K562 (cell line): ENCODE measurements at places on chromosomes 6 and 20.

DNA sequence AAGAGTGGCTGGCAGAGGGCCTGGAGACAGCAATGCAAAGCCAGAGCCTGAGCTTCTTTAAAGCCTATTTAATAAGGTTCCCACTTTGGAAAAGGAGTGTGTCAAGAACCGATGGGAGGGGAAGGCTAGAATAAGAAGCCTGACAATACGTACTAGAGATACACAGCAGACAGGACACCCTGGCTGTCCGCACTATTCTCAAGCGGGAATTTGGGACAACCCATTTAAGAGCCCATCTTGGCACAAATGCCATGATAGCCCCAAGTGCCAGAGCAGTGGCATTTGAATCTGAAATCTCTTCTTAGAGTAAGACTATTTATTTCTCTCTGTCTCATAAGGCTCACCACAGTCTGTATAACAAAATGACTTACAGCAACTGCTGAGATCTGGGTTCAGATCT lies 3.1 kb downstream of the GMDS start:
- no peak for DNase-seq

- no peak for DNase-seq
Observed at GRCh38 chr6:156727715-156728385, 49.3 kb upstream of the ARID1B start.

GRCh38 chr6:100464903-100465700 lies at the start of gene SIM1:
Gene SIM1 (minus strand): TSS chr6:100464921. CDS start chr6:100463468, 1,453 bp downstream.
- no peak for DNase-seq

- no peak for DNase-seq
Observed at GRCh38 chr20:38164069-38164468, 1.0 kb downstream of the TGM2 start.

- no peak for DNase-seq
Observed at GRCh38 chr20:63337786-63338420, 23.2 kb downstream of the CHRNA4 start.

DNA sequence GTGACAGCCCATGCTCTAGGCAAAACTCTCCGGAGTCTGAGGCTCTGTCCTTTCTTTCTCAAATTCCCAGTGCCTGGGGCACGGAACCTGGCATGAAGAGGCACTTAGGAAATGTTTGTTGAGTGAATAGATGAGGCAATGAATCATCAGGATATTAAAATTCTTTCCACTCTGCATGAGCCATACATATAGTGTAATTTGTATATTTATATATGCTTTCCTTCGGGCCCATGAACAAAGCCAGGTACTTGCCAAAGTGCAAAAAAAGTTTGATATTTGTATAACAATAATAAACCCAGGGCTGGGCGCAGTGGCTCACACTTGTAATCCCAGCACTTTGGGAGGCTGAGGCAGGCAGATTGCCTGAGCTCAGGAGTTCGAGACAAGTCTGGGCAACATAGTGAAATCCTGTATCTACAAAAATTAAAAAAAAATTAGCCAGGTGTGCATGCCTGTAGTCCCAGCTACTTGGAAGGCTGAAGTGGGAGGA lies 212.3 kb upstream of the ZNF217 start:
- no peak for DNase-seq

DNA sequence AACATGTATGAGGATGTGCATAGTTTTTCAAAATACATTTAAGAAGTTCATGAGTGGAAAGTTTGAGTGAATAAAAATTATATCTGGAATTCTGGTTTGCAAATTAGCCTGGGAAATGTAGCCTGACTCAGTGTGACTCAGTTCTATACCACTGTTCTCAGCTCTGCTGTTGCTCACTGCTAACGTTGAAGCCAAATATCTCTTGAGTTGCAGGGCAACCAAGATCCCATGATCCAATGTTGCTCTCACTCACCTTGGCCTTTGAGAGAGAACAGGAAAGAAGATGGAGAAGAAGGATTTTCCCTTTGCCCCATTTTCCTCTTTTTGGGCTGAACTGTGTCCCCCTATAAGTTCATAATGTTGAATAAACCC lies 28.9 kb downstream of the PSMB9 start:
- no peak for DNase-seq

GRCh38 chr6:36698196-36698595 lies 570 bp downstream of the RAB44 start:
- DNase-seq, result no peak

DNA sequence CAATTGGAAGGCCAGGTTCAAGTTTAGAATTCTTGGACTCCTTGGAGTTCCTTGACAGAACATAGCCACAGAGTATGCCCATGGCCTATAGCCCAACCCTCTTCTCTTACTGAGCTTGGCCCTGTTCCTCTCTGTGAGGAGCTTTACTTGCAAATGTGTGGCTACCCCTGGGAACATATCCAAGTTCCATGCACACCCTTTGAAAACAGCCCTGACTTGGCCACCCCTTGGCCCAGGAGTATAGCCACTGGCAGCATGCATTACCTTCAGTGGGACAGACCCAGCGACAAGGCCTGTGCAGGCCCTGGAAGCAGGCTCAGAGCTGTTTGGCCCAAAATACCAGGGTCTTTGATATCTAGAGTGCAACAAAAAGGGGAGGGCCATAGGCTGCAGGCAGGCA lies 19.5 kb upstream of the MAS1 start:
- DNase-seq, result no peak

GRCh38 chr6:136031982-136032381 lies 180.5 kb downstream of the PDE7B start:
- peak; percentile 30 for DNase-seq

- no peak for DNase-seq
Observed at GRCh38 chr6:154842833-154843232, 109.6 kb downstream of the SCAF8 start.

GRCh38 chr20:11459090-11459890 lies 458.4 kb upstream of the BTBD3 start:
- no peak for DNase-seq

DNA sequence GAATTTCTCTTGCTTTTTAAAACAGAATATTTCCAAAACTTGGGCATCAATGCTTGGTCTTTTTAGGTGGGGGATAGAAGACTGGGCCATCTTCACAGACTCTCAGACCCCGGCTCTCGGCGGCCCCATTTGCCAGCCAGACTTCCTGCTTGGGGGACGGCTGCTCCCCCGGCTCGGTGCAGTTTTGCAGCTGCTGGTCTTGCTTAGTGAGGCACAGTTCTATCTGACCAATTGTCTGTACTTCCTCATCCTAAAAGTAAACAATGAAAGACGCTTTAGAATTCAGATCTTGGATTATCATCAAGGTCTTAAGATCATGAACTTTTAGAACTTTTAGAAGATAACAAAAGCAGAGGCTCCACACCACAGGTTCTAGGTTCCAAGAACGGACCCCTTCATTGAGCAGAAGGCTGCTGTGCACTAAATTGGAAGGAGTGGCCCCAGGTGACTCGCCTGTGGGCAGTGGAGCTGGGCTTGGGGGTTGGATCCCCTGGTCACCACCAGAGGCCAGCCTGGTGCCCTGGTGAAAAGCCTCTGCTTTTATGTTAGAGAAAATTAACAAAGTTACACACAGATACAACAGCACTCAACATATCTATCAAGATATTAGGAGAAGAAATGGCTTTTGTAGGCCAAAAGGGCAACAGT lies 26.7 kb downstream of the RNASET2 start:
- no peak for DNase-seq

DNA sequence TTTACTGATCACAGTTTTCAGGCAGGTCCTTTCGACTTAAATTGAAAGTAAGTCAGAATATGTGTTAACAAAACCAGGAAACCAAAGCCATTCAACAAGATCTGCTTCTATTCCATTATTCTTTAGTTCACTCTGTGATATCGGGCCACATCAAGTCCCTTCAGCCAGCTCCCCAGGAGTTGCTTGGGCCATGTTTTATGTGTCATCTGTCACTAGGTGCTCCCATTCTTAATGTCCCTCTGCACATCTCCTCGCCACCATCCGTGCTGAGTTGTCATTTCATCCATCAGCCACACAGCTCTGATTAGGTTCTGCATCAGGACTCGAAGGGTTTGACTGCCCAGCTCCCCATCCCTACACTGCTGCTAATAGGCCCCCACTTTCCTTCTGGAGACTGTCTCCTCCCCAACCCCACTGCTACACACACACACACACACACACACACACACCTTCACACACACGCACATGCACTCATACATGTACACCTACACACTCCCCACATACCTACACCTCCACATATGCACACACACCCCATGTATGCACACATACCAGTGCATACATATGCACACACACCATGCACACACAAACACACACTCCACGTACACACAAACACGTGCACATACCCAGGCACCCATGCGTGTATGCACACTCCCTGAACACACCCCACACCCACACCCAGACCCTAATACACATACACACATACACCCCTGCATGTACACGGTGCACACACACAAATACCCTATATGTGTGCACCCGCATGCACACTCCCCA lies 143.3 kb upstream of the GMDS start:
- DNase-seq, result no peak

DNA sequence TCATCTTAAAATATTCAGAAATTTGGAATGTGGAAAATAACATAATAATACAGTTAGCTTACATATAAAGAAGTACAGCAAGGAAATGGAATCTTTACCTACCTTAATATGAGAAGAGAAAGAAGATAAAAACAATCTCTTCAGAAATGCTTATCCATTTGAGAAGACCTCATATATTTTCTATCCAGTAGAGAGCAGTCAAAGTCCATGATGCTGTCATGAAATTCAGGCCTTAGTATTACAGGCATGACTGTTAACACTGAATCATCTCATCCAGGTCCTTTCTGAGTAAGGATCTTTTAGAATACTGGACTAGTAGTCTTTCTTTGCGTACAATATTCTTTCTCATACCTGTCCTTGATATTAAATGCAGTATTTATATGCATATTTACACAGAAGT lies 713.4 kb downstream of the CD109 start:
- no peak for DNase-seq

DNA sequence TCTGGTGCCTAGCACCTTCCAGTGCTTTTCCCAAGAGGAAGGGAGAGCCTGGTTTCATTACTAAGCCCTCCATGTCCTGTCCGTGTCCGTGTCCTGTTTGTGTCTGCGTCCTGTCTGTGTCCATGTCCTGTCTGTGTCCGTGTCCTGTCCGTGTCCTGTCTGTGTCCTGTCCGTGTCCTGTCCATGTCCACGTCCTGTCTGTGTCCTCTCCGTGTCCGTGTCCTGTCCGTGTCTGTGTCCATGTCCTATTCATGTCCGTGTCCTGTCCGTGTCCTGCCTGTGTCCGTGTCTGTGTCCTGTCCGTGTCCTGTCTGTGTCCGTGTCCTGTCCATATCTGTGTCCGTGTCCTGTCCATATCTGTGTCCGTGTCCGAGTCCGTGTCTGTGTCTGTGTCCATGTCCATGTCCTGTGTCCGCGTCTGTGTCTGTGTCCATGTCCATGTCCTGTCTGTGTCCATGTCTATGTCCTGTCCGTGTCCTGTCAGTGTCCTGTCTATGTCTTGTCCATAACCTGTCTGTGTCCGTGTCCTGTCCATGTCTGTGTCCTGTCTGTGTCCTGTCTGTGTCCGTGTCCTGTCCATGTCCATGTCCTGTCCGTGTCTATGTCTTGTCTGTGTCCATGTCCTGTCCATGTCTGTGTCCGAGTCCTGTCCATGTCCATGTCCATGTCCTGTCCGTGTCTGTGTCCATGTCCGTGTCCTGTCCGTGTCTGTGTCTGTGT lies 54.4 kb upstream of the BHLHE23 start:
- no peak for DNase-seq

DNA sequence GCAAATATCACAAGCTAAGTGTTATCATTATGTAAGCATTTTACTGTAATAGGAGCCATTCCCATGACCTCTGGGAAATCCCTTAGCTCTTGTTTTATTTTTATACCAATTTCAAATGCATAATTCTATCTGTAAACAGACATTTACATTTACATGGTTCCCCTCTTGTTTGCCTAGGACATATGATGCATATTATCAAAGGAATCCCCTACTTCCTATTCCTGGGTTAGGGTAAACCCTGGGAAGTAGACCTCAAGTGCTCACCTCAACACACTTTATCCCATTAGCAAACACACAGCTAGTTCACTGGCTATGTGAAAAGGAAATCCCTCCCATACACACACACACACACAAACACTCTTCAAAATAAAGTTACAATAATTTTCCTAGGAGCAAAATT lies 27.1 kb downstream of the PDE10A start:
- no peak for DNase-seq

- no peak for DNase-seq
Observed at GRCh38 chr6:28580475-28580874, 54.8 kb downstream of the GPX5 start.

DNA sequence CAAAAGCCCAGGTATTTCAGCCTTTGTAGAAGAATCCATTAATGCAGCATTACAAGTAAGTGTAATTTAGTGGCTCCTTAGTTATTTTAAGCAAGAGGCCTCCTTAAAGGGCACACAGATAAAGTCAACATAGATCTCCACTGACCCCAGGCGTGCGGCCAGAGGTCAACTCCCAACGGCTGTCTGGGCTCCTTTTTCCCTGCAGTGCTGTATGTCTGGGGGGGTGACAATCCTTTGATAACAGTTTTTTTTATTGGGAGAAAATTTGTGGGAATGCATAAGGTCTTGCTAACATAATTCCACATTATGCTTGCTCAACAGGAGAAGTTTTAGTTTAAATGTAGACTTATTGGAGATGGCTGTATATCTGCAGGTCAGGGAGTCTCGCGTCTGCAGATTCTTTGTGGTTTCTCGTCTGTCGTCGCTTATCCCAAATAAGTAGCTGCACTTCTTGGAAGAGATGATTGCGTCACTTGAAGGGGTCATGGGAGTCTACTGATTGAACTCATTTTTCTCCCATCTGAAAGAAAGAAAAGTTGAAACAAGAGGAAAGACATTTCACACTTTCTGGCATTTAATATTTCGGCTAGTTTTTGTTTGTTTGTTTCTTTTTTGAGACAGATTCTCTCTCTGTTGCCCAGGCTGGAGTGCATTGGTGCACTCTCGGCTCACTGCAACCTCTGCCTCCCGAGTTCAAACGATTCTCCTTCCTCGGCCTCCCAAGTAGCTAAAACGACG lies 151.7 kb upstream of the AKAP12 start:
- DNase-seq, result peak; percentile 49

DNA sequence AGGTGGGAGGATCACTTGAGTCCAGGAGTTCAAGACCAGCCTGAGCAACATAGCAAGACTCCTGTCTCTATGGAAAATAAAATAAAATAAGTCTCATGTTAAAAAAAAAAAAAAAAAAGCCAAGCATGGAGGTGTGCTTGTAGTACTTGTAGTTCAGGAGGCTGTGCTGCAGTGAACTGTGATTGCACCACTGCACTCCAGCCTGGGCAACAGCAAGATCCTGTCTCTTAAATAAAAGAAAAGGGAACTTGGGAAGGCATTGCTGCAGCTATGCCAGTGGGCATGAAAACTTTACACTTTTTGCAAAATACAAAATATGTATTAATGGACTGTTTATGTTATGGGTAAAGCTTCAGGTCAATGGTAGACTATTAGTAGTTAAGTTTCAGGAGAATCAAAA lies 37.5 kb upstream of the REV3L start:
- DNase-seq, result no peak

GRCh38 chr20:3930265-3931206 lies 41.3 kb downstream of the PANK2 start:
- peak; percentile 36 for DNase-seq
